ENCODE measurements at places on chromosomes 5 and 9.

- DNase-seq: no peak
Measured at GRCh38 chr5:173530547-173530946, 85.9 kb downstream of the BOD1 start.

DNA sequence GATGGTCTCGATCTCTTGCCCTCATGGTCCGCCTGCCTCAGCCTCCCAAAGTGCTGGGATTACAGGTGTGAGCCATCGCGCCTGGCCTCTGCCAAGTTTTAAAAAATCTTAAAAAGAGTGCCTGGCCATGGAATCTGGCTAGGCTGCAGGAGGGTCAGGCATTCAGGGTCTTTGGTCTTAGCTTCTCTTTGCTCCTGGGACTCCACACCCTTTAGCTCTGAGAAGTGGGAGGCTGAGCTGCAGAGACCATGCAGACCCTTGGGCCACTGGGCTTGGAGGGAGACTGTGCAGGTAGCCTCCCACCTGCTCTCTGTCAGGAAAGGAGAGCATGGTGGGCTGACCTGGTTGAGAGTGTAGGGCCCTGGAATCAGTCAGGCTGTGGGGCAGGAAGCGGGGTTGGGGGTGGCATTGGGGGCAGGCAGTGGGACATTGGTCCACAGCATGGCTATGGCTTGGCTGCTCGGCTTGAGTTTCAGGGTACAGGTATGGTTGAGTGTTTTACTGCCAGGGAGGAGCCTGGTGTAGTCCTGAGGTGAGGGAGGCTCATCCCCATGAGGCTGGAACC is 20.8 kb downstream of the PHF2 start:
- DNase-seq: no peak

DNA sequence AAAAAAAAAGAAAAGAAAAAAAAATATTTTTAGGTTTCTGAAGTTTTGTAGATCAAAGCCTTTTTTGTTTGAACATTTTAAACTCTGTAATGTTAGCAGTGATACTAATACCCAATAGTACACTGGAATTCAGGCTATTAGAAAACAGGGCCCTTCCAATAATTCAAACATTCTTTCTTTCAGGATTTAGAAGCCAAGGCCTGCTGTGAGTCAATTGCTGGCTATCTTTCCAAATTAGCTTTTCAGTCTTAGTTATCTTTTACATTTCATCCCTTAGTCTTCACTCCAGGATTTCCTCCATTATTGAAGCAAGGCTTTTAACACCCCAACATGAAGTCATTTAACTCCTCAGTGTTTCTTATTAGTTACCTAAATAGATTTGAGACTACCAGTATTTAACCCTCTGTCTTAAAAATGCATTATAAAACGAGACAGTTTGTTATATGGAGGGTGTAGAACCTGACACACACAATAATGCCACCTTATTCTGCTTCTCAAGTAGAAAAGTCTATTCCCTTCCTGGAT is 951.9 kb upstream of the DMAC1 start:
- no peak for DNase-seq

GRCh38 chr5:156339139-156339841 is 12.3 kb downstream of the SGCD start:
- DNase-seq: no peak

GRCh38 chr5:101720033-101720432 is 576.1 kb downstream of the SLCO4C1 start:
- DNase-seq: no peak

GRCh38 chr5:129135633-129136032 is 41.1 kb downstream of the ISOC1 start:
- no peak for DNase-seq

DNA sequence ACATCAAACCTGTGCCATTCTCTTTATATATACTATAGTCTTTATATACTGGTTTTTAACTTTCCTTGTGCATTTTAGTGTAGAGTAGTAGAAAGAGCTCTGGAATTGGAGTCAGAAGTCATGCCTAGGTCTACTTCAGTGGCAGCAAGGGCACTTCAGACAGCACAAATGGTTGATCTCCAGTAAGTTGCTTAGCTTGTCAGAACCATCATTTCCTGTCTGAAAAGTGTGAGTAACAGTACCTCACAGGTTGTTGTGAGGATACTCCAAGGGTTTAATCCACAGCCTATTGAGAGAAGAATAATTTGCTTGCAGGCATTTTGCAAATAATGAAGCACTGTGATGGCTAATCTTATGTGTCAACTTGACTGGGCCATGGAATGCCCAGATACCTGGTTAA is 95.8 kb upstream of the NR4A3 start:
- no peak for DNase-seq

- DNase-seq: no peak
Measured at GRCh38 chr5:119274767-119275130, 81.1 kb upstream of the TNFAIP8 start.

DNA sequence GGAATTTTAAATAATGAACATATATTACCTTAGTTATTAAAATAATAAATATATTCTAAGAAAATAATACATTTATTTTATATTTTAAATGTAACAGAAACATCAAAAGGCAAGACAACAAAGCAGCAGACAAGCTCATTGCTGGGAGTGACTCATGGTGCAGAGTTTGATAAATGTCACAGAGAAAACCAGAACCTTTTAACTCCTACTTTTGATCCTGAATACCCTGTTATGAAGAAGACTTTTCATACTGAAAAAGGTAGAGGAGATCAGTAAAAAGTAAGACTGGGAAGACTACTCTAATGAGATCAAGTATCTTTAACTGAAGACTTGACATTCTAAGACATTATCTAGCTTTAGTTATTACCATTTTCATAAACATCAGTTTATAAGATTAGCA is 99.0 kb upstream of the GNA14 start:
- no peak for DNase-seq

- no peak for DNase-seq
Measured at GRCh38 chr9:120857481-120857880, 14.8 kb upstream of the PSMD5 start.

DNA sequence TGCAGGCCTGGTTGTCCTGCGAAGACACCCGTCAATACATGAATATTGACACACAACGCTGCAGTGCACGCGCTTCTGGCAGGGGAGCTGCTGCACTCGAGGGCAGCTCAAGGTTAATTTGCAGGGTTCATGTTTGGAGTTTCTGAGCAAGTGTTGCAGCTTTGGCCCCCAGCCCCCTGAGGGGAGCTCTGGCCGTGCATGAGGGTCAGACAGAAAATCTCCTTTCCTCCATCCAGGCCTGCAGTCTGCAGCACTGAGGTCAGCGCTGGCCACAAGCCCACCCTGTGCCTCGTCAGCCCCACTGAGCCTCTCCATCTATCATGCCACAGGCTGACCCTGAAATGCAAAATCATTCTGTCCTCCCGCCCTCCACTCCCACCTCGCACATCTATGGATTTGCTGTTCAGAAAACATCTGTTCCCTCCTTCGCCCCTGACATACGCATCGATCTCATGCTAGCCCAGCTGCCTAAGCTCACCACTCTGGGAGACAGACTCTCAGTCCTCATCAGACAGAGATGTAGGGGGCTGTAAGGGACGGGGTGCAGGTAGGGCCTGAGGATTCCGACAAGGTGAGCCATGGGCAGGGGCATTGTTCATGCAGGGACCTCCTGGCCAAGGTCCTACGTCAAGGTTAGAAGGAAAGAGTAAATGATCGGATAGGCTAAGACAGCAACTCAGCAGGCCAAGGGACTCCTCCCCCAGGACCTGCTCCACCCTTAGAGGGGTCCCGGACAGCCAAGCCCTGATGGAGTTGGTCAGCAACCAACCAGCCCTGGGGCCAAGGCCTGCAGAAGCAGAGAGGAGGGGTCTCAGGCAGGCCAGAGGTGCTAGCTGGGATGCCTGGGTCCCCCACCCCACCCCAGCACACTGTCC is 125.1 kb downstream of the KCNIP1 start:
- DNase-seq: no peak

GRCh38 chr9:98607787-98608186 is 100.9 kb downstream of the GABBR2 start:
- no peak for DNase-seq

All from activated T-helper 9 cell treated with anti-CD3 and anti-CD28 coated beads, Interleukin-2, amount 50 U/mL, for 16 hours (primary cell).